Fibroblast of the aortic adventitia (primary cell): ENCODE measurements at places on chromosomes 2 and 18. TPM values are rescaled to one million over a fixed set of nuclear protein-coding genes. Genes with fewer than 3 reads are reported as not detected.

The FBXO15 gene
- total RNA-seq, result 0.27 and 0.49 TPM in 2 replicates

The TLX2 gene
- total RNA-seq, result not detected in 2 replicates

The CYTIP gene
- total RNA-seq, result 0.82 and 1.4 TPM in 2 replicates

The ADRA2B gene
- under 0.01 TPM in 1 of 2 replicates, not detected in the other for total RNA-seq

The ADD2 gene
- total RNA-seq, result 0.36 and 17.3 TPM in 2 replicates

The DES gene
- 3.3 and 4.7 TPM in 2 replicates for total RNA-seq

The HOXD4 gene
- 1.1 TPM in 1 of 2 replicates, not detected in the other for total RNA-seq

The PTCD3 gene
- 61.6 and 71.9 TPM in 2 replicates for total RNA-seq

The MC4R gene
- total RNA-seq, result not detected in 2 replicates

The LCT gene
- not detected in 2 replicates for total RNA-seq

The ALLC gene
- not detected in 2 replicates for total RNA-seq

The ADNP2 gene
- total RNA-seq, result 8.7 and 23.9 TPM in 2 replicates

The EFR3B gene
- 0.99 and 1.1 TPM in 2 replicates for total RNA-seq

The RUFY4 gene
- total RNA-seq, result not detected in 2 replicates

The LYPD1 gene
- 0.74 and 25.2 TPM in 2 replicates for total RNA-seq

The TWIST2 gene
- total RNA-seq, result 15.8 and 64.1 TPM in 2 replicates

The GALNT14 gene
- total RNA-seq, result 0.72 TPM in 1 of 2 replicates, not detected in the other

The ABCG8 gene
- not detected in 2 replicates for total RNA-seq

The CNTNAP5 gene
- under 0.01 TPM in 1 of 2 replicates, not detected in the other for total RNA-seq

The SLC38A11 gene
- 0.45 TPM in 1 of 2 replicates, not detected in the other for total RNA-seq

The TAF4B gene
- 3.6 and 17.1 TPM in 2 replicates for total RNA-seq

The MATN3 gene
- 0.82 and 1.1 TPM in 2 replicates for total RNA-seq

The THSD7B gene
- total RNA-seq, result 0.36 TPM in 1 of 2 replicates, not detected in the other

The AQP12A gene
- not detected in 2 replicates for total RNA-seq

The OTOS gene
- total RNA-seq, result not detected in 2 replicates

The TCF23 gene
- 2.3 TPM in 1 of 2 replicates, not detected in the other for total RNA-seq

The NLRC4 gene
- not detected in 2 replicates for total RNA-seq
